Activated T-cell treated with anti-CD3 and anti-CD28 coated beads, Interleukin-2, amount 50 U/mL, for 48 hours (primary cell): ENCODE measurements at places on chromosomes 2 and 18.

- DNase-seq = no peak
Measured at GRCh38 chr18:23121133-23121532, 14.2 kb upstream of the CABLES1 start.

GRCh38 chr2:127575185-127575765 is 39.8 kb downstream of the MYO7B start:
- peak; percentile 9 for DNase-seq

- no peak for DNase-seq
Measured at GRCh38 chr2:202494300-202495229, 118.4 kb downstream of the BMPR2 start.

DNA sequence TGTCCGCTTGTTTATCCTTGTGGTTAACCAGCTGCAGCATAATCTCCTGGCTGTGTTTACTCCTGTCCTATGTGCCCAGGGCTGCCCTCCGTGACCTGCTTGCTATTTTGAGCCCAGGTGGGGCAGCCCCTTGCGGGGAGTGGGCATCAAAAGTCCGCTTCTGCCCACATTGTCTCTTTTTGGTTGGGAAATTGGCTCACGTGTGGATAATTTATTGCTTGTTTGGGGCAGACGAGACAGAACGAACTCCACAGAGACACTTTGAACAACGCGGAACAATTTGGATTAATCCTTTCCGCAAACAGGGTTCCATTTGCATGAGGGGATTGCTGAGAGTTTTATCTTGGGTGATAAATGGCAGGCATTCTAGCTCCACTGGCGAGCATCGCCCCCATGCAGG is 8.1 kb upstream of the CXCR4 start:
- no peak for DNase-seq

- DNase-seq = no peak
Measured at GRCh38 chr2:58407487-58407886, 166.4 kb upstream of the FANCL start.
